ENCODE measurements at places on chromosomes 13 and 19.

DNA sequence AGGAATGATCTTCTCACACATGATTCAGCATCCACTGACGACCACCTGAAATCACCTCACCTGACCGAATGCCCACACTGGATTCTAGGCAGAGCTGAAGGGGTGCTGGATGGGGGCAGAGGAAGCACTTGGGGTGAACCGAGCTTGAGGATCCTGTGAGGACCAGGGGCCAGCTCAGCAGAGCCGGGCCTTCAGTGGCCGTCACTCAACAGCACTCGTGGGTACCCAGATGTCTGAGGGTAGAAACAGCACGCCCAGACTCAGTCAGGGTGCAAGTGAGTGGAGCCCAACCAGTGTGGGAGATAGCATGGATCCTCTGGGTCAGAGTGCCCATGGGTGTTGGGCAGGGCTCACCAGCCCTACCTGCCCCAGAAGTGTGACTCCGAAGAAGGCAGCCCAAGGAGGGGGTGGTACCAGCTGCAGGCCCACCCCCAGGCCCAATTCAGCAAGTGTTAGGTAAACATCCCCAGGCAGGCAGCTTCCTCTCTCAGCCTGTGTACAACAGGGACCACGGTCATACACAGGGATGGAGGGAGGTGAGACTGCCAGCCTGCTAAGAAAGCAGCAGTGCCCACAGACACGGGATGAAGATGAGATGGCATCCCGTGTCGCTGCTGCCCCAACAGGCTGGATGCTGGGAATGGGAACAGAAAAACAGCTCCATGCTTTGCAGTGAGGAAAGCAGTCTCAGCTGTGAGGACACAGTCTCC is 16.6 kb downstream of the GJA3 start:
- DNase-seq = no peak

DNA sequence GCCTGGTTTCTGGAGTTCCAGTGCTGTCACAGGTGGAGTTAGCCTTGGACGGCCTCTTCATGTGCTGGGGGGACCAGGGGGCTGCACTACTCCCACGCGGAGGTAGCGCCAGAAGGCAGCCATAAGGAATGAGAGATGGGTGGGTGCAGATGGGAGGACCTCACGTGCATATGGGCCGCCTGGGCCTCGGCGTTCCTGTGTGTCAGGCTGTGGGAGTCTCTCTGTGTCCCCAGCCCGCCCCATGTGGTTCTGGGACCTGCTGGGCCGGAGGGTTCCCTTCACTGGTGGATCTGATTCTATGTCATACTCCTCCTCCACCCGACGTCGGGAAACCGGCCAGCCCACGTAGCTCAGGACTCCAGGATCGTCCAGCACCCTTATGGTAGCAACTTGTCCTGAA is 149.0 kb upstream of the SOX1 start:
- DNase-seq = no peak

DNA sequence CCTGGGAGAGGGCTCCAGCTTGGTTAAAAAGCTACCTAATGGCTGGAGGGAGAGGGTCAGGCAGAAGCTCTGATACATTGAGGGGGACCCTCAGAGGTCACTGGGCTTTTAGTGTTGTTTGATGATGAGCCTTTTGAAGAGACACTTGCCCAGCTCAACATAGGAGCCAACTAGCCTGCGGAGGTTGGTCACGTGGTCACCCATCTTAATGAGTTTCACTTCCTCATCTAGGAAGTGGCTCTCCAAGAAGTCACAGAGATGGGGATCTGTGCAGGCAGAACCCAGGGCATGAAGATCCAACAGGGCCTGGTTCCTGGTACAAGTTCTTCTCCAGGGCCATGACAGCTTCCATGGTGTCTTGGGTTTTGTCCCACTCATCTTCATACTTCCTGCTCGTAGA is 33.4 kb downstream of the IPO5 start:
- DNase-seq = no peak

DNA sequence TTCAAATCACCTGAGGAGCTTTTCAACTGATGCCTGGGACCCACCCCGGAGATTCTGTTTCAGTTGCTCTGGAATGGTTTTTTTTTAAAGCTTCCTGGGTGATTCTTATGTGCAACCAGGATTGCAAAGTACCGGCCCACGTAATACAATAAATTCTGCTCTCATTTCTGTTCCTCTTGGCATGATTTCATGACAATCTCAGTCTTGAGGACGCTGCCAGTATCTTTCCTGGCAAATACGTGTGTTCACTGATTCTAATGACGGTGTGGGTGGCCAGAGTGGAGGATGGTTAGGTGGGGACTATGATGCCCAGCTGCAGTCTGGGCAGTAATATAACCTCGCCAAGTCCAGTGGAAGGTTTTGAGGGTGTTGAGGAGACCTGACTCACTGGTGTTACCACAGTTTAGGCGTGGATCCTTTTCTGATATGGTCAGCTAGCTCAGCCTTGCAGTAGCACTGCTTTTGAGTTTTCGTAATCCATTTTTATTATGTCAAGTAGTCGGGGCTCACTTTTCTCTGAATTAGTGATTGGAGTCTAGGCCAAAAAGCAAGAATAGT is 49.4 kb downstream of the FAM124A start:
- no peak for DNase-seq

DNA sequence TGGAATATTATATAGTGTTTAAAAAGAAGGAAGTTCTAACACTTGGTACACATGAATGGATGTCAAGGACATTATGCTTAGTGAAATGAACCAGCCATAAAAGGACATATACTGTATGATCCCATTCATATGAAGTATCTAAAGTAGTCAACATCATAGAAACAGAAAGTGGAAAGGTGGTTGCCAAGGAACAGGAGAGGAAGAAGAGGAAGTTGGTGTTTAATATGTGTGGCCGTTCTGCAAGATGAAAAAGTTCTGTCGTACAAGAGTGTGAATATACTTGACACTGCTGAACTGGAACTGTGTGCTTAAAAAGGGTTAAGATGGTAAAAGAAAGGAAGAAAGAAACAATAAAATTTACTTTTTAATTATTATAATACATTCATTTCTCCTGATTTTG is 33.1 kb upstream of the C1QTNF9 start:
- no peak for DNase-seq

- DNase-seq = no peak
Observed at GRCh38 chr13:96104516-96104915, 14.6 kb downstream of the HS6ST3 start.
